ENCODE measurements at places on chromosomes 4 and X. TPM values are rescaled to one million over a fixed set of nuclear protein-coding genes. Genes with fewer than 3 reads are reported as not detected.

The PGAM4 gene
- total RNA-seq: 0.83 TPM

The ASB12 gene
- not detected for total RNA-seq

The IQSEC2 gene
- 0.29 TPM for total RNA-seq

The TMSB15B gene
- 7.7 TPM for total RNA-seq

The TCEAL6 gene
- total RNA-seq: not detected

The SOX3 gene
- total RNA-seq: not detected

The TMPRSS11A gene
- not detected for total RNA-seq

The CYTL1 gene
- not detected for total RNA-seq

The LRBA gene
- total RNA-seq: 49.1 TPM

The ENPEP gene
- total RNA-seq: 1.1 TPM

The PRRG1 gene
- not detected for total RNA-seq

The DMD gene
- 18.1 TPM for total RNA-seq

The TDO2 gene
- not detected for total RNA-seq

The GAGE12E gene
- total RNA-seq: not detected

The GLRA3 gene
- total RNA-seq: not detected

Measured in T-helper 1 cell treated with Interleukin-12 subunit alpha and Interleukin-12 subunit beta and Interleukin-4 antibody, amounts not matched to agents 30 ng/mL and 1 ng/mL, for 36 hours (primary cell).